ENCODE measurements at places on chromosomes 12 and 14.

DNA sequence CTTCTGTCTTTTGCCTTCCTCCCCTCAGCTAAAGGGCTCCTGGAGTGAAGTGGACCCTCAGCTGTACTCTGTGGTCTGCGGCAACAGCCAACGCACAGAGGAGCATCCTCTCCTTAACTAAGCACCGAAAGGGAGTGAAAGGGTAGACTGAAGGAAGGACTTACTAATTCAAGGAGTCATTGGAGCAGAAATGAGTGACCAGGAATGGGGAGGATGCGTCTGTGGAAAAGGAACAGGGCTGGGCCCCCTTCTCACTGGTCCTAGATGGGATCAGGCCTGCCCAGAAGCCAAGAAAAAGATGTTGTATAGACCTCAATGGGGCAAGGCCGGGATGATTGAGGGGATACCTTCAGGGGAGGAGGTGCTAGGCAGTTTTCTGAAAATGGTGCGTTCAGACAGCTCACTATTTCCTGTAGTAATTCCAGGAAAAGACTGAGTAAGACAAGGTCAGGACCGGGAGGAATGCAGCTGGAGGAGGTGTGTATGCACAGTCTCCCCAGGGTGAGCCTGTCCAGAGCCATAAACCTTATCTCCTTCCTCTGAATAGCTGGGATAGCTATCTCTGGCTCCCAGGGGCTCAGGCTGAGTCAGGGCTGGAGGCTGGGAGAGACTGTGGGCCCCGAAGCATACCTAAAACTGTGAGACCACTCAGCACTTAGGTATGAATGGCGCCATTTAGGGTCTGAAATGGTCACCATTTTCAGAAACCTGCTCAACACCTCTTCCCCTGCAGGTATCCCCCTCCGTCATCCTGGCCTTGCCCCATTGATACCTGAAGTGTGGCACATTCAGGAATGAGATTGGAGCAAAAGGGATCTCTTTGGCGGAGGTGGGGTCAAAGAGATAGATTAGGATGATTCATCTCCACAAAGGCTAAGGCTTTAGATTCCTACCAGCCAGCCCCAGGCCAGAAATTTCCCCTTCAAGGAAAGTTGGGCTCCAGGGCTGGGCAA is 20.2 kb upstream of the KRT8 start:
- no peak for DNase-seq

DNA sequence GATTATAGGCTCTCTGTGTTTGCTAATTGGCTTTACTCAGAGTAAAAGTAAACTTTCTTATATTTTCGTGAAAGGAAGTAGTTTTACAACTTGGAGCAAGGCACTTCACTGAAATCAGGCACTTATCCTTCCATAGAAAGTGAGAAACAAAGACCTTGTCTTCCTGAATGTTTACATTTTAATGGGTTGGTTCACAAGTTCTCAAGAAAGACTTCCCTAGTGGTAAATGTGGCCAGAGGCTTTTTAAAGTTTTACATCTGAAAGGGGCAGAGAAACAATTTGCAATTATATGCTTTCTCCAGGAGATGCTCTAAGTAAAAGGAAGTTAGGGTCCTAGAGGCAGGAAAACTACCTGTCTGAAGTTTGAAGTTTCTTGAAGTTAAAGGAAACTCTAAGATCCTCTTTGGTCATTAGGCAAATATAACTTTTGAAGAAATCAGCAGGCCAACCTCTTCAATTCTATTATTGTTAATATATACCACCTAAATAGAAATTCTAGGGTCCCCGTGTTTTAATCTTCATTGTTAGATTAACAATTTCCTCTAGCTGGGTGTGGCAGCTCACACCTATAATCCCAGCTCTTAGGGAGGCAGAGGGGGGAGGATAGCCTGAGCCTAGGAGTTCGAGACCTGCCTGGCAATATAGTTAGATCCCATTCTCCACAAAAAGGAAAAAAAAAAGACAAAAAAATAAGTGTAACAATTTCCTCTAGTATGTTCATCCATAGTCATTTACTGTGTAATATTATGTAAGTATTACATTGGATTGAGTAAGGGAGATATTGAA is 644.9 kb upstream of the FOXG1 start:
- DNase-seq: no peak

DNA sequence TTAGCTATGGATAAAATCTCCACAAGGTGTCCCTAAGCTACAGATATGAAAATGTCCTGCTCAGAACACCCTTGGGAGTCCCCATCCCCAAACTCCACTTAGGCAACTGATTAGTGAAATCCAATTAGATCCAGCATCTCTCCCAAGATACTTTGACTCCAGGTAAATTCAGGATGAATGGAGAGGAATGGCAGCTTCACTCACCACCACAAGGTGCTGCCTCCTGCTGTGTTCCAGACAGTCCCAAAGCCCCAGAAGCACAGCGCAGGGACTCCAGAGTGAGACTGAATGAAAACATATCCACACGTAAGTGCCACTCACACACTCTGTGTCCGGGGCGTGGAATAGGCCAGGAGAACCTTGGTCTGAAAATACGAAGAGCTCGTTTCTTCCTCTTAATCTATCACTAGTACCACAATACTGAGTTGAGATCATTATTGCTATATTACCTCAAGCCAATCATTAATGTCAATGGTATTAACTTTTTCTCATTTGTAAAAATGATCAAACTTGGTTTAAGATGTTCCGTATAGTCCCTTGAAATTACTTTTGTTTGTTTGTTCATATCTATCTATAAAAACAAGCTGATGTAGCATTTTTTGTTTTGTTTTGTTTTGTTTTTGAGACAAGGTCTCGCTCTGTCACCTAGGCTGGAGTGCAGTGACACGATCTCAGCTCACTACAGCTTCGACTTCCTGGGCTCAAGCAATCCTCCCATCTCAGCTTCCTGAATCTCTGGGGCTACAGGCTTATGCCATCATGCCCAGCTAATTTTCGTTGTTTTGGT is 70.0 kb upstream of the BICD1 start:
- no peak for DNase-seq

DNA sequence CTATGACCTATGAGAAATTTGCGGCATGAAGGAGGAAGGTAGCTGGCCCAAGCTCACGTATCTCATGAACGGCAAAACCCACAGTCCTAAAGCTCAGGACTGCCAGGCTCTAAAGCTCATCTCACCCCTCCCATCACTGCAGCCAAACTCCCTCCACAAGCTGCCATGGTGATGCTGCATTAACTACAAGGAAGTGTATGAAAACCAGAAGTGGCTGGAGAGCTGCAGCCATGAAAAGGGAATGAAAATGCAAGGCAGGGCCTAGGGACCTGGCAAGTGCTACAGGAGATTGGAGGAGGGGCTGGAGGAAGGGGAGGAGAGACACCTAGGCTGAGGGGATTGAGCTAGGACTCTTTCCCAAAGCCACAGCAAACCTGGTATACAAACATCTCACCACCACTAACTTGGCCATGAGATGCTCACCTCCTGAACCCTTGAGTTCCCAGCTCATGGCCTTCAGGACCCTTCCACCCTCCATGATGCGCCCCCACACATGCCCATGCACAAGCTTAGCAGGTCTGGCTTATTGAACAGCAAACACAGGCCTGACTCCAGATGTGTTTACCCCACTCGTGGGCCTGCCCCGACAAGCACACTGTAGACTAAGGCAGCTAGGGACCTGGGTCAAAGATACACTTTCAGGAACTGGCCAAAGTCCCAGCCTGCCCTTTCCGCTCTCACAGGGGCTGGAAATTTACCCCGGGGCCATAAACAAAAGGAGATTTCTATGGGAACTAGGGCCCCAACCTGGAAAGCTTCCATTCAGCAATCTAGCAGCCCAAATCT is 42.0 kb downstream of the LTBP2 start:
- no peak for DNase-seq

DNA sequence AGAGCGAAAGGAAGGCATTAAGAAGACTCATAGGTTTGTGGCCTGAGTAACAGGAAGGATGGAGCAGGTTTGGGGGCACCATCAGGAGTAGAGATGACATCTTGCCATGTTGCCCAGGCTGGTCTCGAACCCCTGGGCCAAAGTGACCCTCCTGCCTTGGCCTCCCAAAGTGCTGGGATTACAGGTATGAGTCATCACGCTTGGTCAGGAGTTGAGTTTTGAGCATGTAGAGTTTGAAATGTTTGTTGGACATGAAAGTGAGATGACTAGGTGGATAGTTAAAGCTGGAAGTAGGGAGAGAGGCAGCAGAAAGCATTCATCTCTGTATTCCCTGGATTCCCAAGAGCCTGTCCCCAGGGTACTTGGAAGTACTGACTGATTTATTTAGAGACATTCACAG is 112.6 kb downstream of the ERC1 start:
- no peak for DNase-seq

DNA sequence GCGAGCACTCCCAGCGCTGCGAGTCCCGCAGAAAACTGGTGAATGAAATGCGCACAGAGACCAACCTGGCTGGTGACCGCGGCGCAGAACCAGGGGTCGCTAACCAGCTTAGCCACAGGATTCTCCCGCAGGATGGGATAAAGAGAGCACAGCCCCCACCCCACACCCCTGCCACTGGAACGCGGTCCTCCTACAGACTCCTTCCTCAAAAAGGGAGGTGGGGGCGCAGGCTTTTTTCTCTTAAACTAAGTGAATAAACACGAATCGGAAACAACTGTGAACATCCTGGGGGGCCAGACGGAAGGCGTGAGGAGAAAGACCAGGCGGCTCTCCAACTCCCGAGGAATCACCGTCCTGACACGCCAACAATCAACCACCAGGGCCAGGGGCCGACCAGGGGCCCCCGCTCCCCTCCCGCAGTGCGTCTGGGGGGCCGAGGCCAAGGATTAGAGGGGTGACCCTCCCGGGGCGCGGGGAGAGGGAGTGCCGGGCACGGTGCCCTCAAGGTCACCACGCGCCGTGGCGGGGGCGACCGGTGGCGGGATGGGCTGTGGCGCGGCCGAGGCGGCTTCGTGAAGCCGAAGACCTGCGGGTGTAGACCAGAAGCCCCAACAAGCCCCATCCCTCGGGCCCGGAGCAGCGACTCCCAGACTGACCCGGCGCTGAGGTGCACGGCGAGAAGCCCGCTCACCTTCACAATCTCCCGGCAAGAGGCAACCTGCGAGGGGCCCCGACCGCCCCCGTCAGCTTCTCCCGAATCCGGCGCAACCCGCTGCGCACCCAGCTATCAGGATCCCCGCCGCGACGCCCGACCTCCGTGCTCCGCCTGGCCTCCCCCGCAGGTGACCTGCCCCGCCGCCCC is 704 bp downstream of the ATP2B1 start:
- DNase-seq: peak; percentile 47

DNA sequence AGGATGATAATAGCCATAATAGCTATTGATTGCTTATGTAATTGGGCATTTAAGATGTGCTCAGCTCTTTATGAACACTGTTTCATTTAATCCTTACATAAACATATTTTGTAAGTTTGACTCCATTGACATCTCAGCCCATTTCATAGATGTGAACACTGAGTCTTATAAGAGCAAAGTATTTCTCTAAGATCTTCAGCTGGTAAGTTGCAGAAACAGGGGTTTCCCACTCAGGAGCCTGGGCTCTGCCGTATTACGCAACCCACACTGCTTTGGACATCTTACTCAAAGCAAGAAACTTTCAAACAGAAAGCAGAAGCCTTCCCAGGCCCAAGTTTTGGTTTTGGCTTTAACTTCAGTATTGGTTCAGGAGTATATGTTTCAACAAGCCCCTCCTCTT is 705.1 kb downstream of the MED13L start:
- no peak for DNase-seq

- DNase-seq: no peak
Observed at GRCh38 chr14:65206448-65207096, 104.3 kb upstream of the MAX start.
